CD4-positive, alpha-beta T cell treated with Interleukin-2 at 100 ng/mL for 4 hours (primary cell): ENCODE measurements at places on chromosomes 13 and 19.

DNA sequence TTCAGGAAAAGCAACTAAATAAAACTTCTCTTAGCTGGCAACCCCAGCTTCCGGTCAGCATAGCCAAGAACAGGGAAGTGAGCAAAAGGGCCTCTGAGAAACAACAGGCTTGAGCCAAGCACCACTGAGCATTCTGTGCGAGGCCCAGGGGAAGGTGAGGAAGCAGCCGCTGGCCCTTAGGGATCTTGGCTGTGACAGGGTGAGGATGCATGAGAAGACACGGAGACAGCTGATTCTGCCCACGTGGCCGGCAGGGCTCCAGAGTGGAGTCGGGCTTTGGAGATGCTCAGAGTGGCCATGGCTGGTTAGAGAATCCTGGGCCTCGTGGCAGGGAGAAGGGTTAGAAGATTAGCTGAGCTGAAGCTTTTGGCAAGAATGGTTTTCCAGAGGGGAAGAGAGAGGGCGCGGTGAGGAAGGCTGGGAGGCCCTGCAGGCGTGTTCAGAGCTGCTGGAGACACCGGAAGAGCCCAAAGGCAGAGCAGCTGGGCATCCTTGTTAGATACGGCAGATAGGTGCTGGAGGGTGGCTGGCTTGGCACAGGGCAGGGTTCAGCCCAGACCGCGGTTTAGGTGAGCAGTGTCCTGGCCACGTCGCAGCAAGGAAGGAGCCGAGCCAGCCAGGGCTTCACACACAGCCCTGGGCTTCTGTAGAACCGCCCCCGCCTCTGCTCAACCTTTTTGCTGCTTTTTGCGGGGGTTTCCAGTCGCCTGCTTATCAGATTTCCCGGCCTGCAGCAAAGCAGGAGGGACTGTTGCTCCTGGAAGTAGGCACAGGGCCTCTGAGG, 17.3 kb downstream of the UPF1 start:
- DNase-seq, result no peak

DNA sequence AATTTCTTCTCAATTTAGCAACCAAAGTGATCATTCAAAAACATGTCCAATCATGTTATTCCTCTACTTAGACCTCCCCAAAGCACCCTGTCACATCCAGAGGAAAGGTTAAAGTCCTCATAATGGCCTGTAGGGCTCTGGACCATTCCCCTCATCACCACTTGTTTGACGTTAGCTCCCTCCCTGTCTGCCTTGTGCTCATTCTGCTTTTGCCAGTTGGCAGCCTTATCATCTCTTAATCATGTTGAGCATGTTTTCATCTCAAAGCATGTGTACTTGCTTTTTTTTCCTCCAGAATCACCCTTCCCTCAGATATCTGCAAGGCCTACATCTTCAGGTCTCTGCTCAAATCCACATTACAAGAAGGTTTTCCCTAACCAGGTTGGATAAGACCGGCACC, 25.9 kb downstream of the UBAC2 start:
- DNase-seq, result no peak

- DNase-seq, result no peak
Measured at GRCh38 chr19:29840066-29840950, 28.5 kb downstream of the CCNE1 start.

DNA sequence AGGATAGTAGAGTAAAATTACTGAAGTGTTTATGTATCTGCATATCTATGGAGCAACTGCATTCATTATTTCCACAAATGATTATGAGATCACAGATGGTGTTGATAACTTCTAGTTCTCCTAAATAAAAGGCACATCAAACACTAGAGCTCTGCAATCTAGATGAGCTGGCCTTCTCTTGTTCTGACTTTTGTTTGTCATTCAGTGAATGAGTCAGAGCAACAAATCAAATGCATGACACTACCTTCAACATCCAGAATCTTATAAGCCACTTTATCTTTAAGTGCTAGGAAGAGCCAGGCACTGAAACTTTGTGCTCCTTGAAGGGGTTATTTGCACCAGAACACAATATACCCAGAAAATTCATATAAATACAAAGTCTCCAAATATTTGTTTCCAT, 456.0 kb downstream of the PCDH17 start:
- DNase-seq, result no peak

- no peak for DNase-seq
Measured at GRCh38 chr13:57734306-57734705, 102.8 kb downstream of the PCDH17 start.

GRCh38 chr19:618674-619285, 14.6 kb downstream of the POLRMT start:
- DNase-seq, result no peak

DNA sequence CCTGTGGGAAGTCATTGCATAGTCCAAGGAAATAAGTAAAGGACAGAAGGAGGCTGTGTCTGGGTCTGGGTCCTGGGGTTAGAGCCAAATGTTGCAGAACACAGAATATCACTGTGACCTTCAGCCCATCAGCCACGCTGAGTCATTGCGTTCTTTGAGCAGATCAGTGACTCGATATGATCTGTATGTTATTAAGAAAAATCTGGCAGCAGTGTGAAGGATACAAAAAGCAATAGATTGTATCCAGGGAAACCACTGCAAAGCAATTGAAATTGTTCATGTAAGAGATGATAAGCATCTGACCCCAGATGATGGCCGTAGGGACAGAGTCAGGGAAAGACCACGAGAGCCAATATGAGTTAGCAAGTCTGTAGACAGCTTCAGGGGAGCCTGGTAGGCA, 1575.1 kb upstream of the SLC10A2 start:
- DNase-seq, result no peak

DNA sequence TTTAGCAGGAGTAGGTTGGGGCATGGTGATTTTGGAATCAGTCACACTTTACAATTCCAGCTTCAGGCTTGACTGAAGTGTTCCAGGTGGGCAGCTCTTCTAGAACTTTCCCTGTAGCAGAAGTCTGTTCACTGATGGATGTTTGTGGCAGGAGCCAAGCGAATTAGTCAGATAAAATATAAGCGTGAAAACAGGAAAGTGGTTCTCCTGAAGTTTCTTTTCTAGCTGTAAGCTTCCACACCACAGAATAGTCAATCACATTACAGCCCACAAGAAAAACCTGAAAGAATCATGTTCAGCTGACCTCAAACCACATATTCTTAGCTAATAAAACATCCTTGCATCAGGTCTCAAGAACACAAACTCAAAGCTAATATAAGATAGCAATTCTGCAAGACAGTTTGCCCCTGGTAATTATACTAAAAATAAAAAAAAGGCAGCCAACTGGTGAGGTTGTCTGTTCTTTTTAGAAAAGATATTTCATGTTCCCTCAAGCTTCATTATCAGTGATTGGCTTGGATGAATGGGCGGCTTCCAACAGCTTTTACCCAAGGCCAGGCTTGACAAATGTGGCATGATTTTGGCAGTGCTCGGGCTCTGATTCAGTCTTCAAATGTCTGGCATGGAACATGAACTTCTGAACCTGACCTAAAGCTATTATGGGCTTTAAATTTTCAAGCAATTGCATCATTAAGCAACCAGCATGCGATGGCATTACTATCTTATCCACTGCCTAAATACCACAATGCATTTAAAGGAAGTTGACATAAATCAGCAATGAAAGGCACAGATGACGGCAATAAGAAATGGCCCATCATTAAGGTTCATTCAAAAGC, 136.8 kb downstream of the DCLK1 start:
- DNase-seq, result no peak

- no peak for DNase-seq
Measured at GRCh38 chr13:88031980-88032559, 360.9 kb downstream of the SLITRK5 start.

- DNase-seq, result no peak
Measured at GRCh38 chr13:61258185-61258584, 157.5 kb downstream of the PCDH20 start.

DNA sequence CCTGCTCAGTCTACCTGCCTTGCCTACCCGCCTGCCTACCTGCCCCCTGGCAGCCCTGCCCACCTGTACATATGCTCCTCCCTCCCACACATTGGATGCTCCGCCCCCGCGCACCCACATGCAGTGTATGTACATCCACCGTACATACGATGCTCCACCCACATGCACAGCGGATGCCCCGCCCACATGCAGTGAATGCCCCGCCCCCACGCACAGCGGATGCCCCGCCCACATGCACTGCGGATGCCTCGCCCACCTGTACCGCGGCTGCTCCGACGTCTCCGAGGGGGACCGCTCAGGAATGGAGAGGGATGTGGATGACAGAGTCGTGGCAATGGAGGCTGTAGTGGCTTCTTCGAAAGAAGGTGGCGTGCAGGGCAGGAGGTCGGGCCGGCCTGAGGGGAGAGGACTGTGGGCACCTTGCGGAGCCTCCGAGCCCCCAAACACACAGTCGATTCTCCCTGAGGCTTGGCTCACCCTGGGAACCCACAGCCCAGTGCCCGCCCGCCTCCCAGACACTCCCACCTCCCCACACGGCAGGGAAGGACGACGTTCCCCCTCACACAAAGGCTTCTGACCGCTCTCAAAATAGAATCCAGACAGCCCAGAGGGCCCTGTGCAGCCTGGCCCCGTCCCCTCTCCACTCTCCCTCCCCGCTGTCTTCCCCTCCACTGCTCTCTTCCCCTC, 16.5 kb upstream of the CACTIN start:
- DNase-seq, result no peak

DNA sequence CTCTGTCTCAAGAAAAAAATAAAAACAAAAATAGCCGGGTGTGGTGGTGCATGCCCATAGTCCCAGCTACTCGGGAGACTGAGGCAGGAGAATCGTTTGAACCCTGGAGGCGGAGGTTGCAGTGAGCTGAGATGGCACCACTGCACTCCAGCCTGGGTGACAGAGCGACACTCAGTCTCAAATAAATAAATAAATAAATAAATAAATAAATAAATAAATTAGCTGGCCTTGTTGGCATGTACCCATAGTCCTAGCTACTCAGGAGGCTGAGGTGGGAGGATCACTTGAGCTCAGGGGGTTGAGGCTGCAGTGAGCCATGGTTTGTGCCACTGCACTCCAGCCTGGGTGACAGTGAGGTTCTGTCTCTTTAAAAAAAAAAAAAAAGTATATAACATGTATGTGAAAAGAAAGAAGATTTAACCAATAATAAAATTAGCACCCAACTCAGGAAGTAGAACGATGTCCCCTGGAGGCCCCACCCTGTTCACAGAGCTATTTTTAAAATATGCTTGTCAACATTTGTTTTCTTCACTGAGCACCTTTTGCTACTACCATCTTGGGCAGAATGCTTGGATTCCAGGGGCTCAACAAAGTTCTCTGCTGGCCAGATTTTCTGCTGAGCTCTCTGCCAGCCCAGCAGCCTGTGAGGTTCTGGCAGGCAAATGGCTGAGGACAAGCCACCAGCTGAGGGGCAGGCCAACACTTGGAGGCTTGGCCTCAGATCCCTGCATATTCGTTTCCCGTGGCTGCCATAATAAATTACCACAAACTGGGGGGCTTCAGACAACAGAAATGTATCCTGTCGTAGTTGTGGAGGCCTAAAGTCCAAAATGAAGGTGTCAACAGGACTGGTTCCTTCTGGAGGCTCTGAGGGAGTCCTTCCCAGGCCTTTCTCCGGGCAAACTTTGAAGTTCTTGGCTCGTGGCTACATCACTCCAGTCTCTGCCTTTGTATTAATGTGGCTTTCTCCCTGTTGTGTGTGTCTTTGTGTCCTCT, 5.2 kb downstream of the SLC25A42 start:
- DNase-seq, result peak; percentile 24

DNA sequence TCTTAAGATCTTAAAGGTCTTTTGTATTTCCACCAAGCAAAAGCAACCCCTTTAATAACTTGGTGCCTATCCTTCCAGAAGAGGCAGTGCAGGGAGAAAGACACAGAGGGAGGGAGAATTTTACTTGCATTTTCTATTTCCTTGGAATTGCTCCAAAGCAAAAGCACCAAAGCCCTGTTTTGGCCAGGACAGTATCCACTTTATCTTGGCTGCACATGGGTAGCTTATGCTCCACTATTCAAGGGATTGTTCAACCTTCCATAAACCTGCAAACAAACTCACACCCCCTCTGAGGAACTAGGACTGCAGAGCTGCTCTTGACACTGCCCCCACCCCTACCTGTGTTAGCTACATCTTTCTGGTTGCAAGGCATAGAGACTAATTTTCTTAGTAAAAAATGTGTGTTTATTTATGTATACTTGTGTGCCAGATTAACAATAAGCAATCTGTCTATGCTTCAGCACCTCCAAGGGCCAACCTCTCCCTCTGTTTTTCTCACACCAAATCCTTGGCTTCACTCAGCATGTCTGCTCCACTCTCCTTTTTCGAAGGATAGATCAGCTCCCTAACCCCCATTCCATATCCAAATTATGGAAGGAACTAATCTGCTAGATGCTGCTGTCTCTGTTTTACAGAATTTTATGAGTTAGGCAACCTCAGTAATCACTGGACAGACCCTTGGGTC, 68.1 kb upstream of the KLF12 start:
- DNase-seq, result no peak

DNA sequence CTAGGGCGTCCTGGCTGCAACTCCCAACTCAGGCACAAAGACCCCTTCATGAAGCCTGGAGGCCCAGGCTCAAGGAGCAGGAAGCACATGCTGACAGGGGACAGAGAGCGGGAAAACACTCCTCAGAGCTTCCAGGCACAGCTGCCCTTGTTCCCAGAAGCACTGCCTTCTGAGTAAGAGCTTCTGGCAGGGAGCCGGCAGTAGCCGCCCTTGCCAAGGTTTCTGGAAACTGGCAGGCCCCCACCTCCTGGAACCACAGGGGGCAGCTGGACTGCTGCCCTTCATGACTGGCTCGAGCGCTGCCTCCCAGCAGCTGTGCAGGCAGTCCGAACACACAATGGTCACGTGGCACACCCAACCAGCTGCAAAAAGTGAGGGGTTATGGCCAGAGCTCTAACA, 33.6 kb upstream of the EPHX3 start:
- no peak for DNase-seq

GRCh38 chr13:32542221-32542620, 3.6 kb upstream of the N4BP2L2 start:
- no peak for DNase-seq

GRCh38 chr19:47037766-47038165, 10.7 kb downstream of the TMEM160 start:
- DNase-seq, result no peak

DNA sequence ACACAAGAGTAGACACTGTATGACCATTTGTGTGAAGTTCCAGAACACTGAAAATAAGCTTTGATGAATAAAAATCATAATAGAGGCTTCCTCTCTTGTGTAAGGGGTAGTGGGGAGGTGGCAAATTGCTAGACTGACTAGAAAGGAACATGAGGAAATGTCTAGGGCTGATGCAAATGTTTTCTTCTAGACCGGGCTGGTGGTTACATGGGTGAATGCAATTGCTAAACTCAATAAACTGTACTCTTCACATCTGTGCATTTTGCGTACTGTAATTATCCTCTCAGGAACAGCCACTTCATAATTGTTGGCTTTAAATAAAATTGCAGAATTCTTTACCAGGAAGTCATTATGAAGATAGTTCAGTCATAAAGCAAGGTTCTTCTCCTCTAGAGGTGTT, 5.2 kb upstream of the KBTBD7 start:
- DNase-seq, result no peak
